GM23338 (cell line): ENCODE measurements at places on chromosomes 11 and 22. TPM values are rescaled to one million over a fixed set of nuclear protein-coding genes. Genes with fewer than 3 reads are reported as not detected.

Gene PNPLA5
- 2.0 and 2.3 TPM in 2 replicates for polyA plus RNA-seq

Gene PLEKHB1
- polyA plus RNA-seq = 20.8 and 25.8 TPM in 2 replicates

Gene RAB36
- polyA plus RNA-seq = 0.43 and 0.58 TPM in 2 replicates

Gene HTR3A
- polyA plus RNA-seq = 5.5 and 5.8 TPM in 2 replicates

Gene GDPD4
- polyA plus RNA-seq = not detected in 2 replicates

Gene HEPN1
- polyA plus RNA-seq = not detected in 2 replicates
